ENCODE measurements at places on chromosomes 11 and 22.
A peak's percentile ranks its signal among the peaks of the same experiment; 100 is the strongest.

GRCh38 chr11:61049063-61049377 lies 53.3 kb upstream of the CD5 start:
- DNase-seq, result no peak

GRCh38 chr22:30694171-30694639 lies 469 bp upstream of the OSBP2 start:
- peak; percentile 31 for DNase-seq

GRCh38 chr22:50010676-50011446 lies 1.7 kb downstream of the IL17REL start:
- no peak for DNase-seq

DNA sequence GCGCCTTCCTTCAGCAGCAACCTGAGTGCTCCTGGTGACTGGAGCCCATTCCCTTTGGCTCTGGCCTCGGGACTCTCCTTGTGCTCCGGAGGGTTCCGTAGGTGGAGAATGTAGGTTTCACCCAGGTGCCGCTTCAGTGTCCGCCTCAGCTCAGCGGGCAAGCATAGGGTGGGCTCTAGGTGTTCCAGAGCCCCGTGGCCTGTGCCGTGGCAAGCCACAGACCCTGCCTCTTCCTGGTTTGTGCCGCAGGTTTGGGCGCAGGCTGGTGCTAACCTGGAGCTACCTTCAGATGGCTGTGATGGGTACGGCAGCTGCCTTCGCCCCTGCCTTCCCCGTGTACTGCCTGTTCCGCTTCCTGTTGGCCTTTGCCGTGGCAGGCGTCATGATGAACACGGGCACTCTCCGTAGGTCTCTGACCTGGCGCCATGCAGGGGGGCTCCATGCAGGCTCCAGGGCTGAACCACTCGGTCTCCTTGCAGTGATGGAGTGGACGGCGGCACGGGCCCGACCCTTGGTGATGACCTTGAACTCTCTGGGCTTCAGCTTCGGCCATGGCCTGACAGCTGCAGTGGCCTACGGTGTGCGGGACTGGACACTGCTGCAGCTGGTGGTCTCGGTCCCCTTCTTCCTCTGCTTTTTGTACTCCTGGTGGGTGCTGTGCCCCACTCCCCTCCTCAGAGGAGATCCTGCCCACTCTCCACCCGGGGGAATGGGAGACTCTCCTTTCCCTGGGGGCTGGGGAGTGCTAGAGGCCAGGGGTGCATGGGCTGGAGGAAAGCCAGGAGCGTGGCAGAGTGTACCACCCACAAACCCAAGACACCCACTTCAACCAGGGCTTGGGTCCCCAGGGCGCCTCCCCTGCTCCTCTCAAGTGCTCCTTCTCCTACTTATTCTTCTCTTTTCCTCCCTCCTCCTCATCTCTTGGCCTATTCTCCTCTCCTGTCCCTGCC lies 2.4 kb downstream of the SLC22A12 start:
- no peak for DNase-seq

DNA sequence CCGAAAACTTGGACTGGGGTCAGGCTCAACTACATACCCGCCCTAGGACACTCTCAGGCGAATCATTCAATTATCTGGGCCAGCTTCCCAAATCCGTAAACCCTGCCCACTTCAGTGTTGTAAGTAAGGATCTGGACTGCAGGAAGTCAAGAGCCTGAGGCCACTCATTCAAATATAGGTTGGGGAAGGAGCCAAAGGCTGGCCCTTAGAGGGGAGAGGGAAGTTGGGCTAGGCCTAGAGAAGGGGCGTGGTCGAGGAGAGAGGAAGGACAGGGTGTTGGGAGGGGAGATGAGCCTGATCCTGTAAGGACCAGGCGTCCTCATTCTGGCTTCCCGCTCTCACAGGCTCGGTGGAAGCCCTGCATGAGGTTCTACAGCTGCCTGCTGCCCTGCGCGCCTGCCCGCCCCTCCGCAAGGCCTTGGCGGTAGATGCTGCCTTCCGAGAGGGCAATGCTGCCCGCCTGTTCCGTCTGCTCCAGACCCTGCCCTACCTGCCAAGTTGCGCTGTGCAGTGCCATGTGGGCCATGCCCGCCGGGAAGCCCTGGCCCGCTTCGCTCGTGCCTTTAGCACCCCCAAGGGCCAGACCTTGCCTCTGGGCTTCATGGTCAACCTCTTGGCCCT lies 3.0 kb downstream of the SAC3D1 start:
- peak; percentile 13 for DNase-seq

- DNase-seq, result no peak
These were observed 3.5 kb downstream of the CHRM4 start for GRCh38 chr11:46387919-46388618.

DNA sequence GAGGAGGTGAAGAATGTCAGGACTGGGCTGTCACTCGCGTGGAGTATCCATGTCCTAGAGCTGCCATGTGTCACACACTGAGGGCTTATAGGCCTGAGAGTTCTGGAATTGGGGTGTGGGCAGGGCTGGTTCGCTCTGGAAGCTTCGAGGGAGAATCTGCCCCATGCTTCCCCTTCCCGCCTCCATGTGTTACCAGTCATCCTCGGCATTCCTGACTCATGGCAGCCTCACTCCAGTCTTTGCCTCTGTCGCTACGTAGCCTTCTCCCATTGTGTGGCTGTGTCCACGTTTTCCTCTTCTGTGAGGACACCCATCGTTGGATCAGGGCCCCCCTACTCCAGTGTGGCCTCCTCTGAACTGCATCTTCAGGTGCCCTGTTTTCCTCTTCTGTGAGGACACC lies 301.2 kb downstream of the TBC1D22A start:
- DNase-seq, result no peak

DNA sequence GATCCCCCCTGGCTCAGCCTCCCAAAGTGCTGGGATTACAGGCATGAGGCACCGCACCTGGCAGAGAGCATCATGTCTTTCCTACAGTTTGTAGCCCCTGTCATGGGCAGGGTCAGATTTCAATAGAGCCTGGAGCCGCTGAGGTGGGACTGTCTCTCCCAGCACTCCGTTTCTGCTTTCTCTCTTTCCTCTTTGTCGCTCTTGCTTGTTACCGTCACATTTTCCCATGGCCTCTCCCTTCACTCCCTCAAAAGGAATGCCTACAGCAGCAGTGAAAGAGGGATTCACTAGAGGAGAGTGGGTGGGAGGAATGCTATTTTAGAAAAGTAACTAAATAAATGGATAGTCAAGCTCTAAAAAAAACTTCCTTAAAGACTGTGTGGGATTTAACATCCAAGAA lies 136.7 kb upstream of the TTC12 start:
- DNase-seq, result no peak

GRCh38 chr11:13358596-13359270 lies 81.1 kb downstream of the BMAL1 start:
- no peak for DNase-seq

GRCh38 chr22:22431271-22432220 lies 77.0 kb downstream of the ZNF280B start:
- no peak for DNase-seq

DNA sequence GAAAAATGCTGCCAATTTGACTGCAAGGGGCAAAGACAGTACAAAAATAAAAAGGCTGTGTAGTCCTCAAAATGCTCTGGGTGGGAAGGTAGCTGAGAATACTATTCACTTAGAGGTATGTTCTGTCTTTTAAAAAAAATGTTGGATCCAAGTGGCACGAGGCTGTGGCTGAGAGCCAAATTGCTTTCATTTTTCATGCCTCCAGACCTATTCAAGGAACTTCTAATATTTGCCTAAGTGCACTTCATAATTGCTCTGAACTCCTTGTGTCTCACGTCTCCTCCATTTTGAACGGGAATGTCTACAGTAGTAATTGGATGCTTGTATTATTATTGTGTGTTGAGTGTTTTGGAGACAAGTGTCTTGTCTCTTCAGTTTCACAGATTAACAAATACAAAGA lies 19.1 kb upstream of the SLC22A25 start:
- DNase-seq, result no peak

- DNase-seq, result no peak
These were observed 465.1 kb downstream of the MN1 start for GRCh38 chr22:27336151-27337090.

DNA sequence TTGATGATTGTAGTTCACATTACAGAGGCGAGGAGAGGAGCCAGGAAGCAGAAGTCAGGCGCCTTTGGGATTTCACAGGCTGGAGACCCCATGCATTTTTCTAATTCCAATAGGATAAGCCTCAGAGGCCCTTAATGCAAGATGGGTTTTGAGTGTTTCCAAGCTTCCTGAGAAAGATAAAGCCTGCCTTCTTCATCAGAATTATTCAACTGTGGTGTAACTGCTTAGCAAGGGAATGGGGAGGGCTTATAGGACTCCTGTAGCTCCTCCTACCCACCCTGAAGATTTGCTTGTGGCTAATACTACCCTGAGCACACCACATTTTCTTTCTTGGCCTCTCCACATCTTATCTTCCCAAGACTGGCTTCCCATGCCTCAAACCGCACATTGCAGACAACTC lies 151.1 kb upstream of the ISX start:
- DNase-seq, result no peak

- no peak for DNase-seq
These were observed 29.9 kb upstream of the AQP11 start for GRCh38 chr11:77559686-77560401.

DNA sequence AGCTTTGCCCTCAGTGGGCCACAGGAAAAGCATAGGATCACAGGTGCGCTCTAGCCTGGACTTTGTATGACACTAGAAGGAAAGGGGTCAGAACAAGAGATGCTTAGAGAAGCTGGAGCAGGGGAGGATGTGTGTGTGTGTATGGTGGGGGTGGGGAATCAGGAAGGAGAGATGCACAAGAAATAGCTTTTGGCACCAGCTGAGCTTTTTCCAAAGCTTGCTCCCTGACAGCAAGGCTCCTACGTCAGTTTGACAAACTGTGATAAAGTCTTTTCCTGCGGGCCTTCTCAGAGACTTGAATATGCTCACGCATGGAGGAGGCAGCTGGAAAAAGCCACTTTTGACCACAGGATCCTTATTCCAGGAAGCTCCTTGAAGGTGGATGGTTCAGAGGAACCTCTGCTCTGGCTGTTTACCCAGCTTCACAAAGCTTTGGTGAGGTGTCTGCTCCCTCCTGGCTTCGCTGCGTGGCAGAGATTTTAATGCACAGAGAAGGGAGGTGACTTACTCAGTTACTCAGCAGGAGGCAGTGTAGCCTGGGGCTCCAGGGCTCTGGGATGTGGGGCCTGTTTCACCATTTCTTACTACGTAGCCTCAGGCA lies 3.9 kb downstream of the CDC42EP1 start:
- DNase-seq, result no peak

DNA sequence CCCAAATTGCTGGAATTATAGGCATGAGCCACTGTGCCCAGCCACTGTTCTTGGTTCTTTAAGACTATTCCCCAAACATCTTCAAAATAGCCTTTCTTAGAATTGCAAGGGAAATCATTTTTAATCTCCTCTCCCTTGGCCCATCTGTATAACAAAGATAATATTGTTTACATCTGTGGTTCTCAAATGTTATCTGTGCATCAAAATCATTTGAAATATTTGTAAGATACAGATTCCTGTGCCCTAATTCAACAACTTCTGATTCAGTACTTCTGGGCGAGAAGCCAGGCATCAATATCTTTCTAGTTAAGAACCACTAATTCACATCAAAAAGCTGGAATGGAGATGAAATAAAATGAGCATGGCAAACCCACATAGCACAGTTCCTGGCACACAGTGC lies 83.0 kb downstream of the TMPRSS5 start:
- DNase-seq, result no peak

GRCh38 chr11:125165843-125166763 lies 1.6 kb downstream of the PKNOX2 start:
- DNase-seq, result no peak

GRCh38 chr11:130536106-130537040 lies 87.9 kb downstream of the ADAMTS15 start:
- DNase-seq, result no peak

DNA sequence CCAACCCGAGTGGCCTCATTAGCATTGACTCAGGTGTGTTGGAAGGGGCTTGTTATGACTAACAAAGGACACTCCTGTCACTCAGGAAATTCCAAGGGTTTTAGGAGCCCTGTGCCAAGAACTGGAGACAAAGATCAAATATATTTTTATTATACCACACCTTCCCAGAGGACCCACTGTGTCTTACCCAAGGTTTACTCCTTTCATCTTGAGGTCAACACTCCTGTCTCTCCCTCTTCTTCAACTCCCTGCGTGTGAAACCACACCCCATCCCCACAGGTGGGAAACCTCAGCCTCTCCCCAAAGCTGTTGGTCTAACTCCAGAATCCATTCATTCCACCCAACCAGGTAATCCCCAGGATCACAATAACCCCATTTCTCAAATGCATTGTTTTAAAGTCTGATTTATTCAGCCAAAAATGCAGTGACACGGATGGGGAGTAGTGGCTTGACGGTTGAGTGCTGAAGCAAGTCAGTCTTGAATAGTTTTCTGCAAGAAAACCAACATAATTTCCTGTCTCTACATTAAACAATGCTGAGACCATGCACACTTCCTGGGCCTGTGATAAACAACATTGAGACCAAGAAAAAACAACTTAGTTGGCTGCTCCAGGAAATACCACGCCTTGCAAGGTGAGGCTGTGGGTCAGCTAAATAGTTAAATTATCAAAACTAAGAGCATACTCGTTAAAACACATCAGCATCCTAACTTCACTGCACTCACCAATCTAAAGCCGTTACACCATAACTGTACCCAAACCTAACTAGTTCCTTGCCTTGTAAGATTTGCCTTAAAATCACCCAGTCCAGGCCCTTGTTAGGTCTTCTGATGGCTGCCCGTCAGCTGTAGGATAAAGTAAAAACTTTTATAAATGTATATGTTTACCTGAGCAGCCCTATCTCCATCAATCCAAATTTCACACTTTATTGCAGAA lies 38.5 kb upstream of the SPON1 start:
- DNase-seq, result no peak

DNA sequence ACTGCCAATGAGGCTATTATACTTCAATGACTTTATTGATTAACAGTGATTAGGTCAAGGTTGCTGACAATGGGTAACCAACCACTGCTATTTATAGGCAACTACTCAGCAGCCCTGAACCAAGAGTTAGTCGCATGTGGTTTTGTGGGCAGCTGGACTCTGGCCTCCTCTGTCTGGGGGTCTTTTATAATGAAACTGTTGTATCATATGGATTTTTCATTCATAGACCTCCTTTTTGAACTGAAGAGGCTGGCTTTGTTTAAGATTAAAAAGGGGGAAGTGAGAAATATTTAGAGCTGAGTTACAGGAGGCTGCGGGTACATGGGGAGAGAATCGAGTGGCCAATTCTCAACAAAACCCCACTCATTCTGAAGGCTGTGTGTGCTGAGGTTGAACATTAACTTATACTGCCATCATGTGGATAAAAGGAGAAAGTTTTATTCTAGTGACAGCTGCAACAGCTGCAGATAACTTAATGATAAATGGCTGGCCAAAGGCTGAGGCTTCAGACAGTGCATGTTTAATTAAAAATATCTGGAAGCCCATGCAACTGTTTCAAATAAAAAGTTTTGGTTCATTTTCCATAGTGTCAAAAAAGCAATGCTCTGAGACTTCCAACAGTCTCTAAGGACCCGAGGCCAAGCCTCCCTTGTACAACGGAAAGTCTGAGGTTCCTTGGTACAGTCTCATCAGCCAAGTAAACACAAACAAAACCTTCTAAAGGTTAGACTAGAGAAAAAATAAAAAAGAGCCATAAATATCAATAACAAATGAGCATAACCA lies 682.6 kb downstream of the KCNA4 start:
- no peak for DNase-seq

- no peak for DNase-seq
These were observed 85.1 kb downstream of the TRIM44 start for GRCh38 chr11:35747668-35748067.

Data from LNCaP clone FGC (cell line).